Activated CD8-positive, alpha-beta T cell treated with anti-CD3 and anti-CD28 coated beads, Interleukin-2, amount 10 ng/mL, durations not matched to agents 7 days and 5 days (primary cell): ENCODE measurements at places on chromosomes 2 and 18. TPM values are rescaled to one million over a fixed set of nuclear protein-coding genes. Genes with fewer than 3 reads are reported as not detected.

Gene ADD2
- 14.2 TPM for total RNA-seq

Gene DNAJC5G
- not detected for total RNA-seq

Gene PGAP1
- 33.9 TPM for total RNA-seq

Gene BIRC6
- total RNA-seq, result 106 TPM

Gene MC5R
- total RNA-seq, result not detected

DNA sequence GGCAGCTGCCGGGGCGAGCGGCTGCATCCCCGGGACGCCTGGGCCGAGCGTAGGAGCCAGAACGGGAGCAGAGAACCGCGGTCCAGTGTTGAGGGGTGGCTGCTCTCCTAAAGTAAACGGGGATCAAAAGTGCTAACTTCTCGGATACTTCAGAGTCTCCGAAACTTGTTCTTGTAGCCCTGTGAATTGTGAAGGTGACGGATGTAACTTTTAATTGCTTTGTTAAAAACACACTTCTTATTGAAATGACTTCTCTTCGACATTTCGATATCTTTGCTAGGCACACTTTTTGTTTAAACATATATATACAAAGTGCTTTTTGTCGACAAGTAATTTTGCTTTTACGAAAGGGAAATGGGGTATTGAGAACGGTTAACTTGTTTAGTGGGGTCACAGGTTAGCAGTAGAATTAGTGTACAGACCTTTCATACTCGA is 540 bp downstream of the ATP9B start:
- peak; percentile 45 for DNase-seq

DNA sequence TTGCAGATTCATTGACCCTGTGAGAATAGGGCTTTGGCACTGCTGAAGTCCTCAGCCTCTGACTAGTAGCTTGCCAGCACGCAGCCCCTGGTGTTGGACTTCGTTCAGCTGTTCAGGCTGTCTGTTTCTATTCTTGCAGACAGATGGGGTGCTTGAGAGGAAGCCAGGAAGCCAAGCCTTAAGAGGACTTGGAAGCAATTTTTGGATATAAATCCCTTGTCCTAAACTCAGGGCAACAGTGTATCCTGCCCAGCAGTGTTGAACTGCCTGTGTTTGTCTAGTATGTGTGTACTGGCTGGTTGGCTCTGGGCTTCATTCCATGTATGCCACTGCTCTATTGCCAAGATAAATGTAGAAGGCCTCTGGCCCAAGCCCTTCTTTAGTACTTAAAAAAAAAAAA is 108.6 kb downstream of the COMMD1 start:
- no peak for DNase-seq

- no peak for DNase-seq
Observed at GRCh38 chr2:174436351-174436750, 40.8 kb downstream of the SCRN3 start.

- DNase-seq, result no peak
Observed at GRCh38 chr2:127599211-127599610, 46.7 kb upstream of the GPR17 start.

DNA sequence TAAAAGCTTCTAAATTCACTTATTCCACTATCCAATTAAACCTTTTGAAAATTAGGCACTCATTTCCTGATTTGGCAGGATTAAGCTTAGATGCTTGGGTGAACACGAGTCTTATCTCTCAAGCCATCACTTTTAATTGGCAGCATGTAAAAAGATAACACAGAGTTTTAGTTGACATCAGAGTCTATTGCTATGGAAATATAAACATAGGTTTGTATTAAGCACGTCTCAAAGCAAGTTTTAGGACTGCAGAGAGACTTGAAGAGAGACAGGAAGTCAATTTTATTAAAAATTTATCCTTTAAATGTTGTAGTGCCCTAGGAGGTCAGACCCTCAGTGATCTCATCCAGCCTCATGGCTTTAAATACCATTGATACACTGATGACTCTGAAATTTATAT is 5.6 kb downstream of the RBKS start:
- no peak for DNase-seq

DNA sequence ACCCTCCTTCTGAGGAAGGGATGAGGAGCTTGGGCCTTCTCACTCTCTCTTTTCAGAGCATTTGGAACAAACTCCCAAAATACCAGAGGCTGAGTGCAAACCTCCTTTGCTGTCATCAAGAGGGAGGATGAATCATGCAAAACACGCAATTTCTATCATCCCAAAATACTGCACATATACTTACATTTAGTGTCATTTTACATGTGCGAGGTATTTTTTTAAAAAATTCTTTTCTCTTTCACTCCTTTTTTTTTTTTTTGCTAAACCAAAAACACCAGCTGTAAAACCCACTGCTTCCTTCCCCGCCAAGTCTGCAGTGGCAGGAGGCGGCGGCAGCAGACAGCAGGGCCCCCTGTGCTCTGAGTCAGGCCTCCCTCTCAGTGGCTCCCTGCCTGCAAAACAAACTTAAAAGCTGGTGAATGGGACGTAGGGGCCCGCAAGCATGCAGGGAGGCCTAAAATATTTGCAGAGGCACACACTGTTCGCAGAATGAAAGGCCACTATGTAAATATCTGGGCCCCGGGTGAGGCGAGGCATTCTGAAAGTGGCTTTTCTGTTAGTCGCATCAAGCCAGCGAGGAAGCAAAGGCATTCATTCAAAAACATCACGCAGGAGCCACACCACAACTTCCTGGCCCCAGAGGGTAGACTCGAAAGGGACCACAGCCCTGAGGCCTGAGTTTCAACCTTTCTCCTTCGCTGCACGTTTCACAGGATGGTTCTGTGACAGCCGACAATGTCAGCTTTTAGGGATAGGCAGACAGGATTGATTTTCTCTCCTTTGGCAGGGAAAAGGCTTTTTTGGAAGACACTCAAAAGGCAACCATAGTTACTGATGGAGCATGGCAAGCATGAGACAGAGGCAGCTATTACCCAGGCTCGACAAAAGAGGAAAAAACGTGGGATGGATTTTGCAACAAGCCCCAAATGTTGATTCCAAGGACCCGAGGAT is 73.4 kb downstream of the ACTR2 start:
- peak; percentile 87 for DNase-seq

DNA sequence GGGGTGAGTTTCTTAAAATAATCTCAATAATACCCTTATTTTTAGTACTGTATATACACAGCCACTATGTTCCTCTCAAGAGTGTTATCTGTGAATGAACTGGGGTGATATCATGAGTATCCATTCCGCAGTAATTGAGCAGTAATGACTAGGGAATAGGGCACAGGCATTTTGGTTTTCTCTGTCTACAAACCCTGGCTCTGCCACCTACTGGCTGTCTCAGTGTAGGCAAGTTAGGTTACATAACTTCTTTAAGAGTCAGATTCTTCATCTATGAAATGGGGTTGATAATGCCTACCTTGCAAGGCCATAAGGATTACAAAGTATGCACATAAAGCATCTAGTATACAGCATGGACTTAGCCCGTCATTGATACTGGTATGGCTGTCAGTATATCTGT is 555.8 kb downstream of the NRXN1 start:
- no peak for DNase-seq

- DNase-seq, result no peak
Observed at GRCh38 chr2:172711110-172711509, 24.5 kb upstream of the RAPGEF4 start.

GRCh38 chr2:227415538-227416424 is 28.0 kb upstream of the SCYGR1 start:
- no peak for DNase-seq

- no peak for DNase-seq
Observed at GRCh38 chr2:39689876-39690275, 24.2 kb downstream of the TMEM178A start.
